ENCODE measurements at places on chromosomes 5 and 9.

DNA sequence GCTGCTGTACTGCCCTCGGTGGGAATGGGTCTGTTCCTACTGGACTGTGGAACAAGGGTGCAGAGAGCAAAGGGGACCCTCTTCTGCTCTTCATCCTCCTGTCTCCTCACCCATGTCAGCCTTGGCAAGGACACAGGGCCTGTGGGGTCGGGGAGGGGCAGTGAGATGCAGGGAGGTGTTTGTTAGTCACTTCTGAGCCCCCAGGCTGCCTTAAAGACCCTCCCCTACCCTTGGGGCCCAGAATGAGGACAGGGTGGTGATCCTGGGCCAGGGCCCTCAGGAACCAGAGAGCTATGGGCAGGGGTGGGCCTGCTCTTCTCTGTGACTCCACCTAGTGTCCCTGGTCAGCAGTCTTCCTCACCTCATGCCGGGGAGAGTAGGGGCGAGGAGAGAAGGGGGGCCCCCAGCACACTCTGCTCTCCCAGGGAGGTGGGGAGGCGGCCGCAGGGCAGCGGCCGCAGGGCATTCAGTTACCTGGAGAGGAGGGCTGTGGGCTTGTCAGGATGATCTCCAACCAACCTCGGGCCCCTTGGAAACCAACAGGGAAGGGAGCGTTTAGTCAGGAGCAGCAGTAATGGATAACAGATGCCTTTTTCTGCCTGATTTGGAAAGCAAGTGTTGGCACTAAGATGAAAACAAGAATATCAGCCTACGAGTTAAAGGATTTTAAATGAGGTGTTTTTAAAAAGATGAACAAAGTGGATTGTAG, 62.0 kb upstream of the GARNL3 start:
- no peaks in the 10 kb centered on the region for H3K4me1 ChIP-seq
- no peak overlapping the region for H3K4me3 ChIP-seq
- H3K27me3 ChIP-seq, result no peaks in the 10 kb centered on the region
- no peaks in the 10 kb centered on the region for H3K36me3 ChIP-seq

- no peak overlapping the region for H3K4me3 ChIP-seq
- no peak for ATAC-seq
- no peak overlapping the region for H3K27ac ChIP-seq
- H3K4me1 ChIP-seq, result no peaks in the 10 kb centered on the region
- H3K27me3 ChIP-seq, result no peaks in the 10 kb centered on the region
Measured at GRCh38 chr5:37557734-37558293, 178.7 kb downstream of the WDR70 start.

- H3K27me3 ChIP-seq, result no peaks in the 10 kb centered on the region
- no peaks in the 10 kb centered on the region for H3K36me3 ChIP-seq
- no peaks in the 10 kb centered on the region for H3K4me1 ChIP-seq
- H3K4me3 ChIP-seq, result no peak overlapping the region
- ATAC-seq, result no peak
Measured at GRCh38 chr9:125867751-125868415, 120.7 kb downstream of the PBX3 start.

DNA sequence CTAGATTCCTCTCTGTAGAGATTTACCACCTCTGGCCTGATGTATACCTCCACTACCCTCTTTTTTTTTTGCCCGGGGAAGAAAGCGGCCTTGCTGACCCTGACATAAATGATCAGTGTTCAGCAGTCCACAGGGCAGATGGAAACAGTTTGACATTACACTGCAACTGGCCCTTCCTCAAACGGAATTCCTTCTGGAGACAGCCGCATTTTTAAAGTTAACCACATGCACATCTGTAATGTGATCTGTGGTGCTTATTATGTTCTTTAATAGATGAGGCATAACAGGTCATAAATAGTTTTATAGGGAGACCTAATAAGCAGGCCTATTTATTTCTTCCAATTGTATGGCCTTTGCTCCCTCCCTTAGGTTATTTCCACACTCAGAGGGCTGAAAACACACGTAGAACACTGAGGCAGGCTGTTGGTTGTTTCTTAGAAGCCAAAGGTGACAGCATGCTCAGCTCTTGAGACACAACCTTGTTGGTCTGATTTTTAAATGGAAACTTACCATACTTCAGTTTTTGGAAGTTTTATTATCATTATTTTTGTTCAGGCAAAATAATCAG, 84.0 kb upstream of the APC start:
- H3K27me3 ChIP-seq, result peaks cover 25% of the 10 kb centered on the region
- no peak overlapping the region for H3K27ac ChIP-seq
- no peaks in the 10 kb centered on the region for H3K36me3 ChIP-seq
- H3K4me1 ChIP-seq, result no peaks in the 10 kb centered on the region
- no peak for ATAC-seq

GRCh38 chr9:136844761-136845464, 2.6 kb downstream of the AJM1 start:
- no peak overlapping the region for H3K27ac ChIP-seq
- H3K27me3 ChIP-seq, result peaks cover 7% of the 10 kb centered on the region
- no peak for ATAC-seq

GRCh38 chr5:598564-598890, 13.6 kb upstream of the CEP72 start:
- no peak for ATAC-seq
- H3K36me3 ChIP-seq, result no peaks in the 10 kb centered on the region
- H3K4me3 ChIP-seq, result no peak overlapping the region
- H3K27ac ChIP-seq, result no peak overlapping the region
- H3K4me1 ChIP-seq, result peaks cover 4% of the 10 kb centered on the region

GRCh38 chr9:112301420-112301819, 32.0 kb downstream of the PTBP3 start:
- peak overlapping the region; percentile 15 for H3K27ac ChIP-seq
- H3K27me3 ChIP-seq, result no peaks in the 10 kb centered on the region
- H3K4me1 ChIP-seq, result peaks cover 34% of the 10 kb centered on the region
- H3K36me3 ChIP-seq, result peaks cover 21% of the 10 kb centered on the region

GRCh38 chr5:7250611-7251010, 145.3 kb upstream of the ADCY2 start:
- no peaks in the 10 kb centered on the region for H3K4me1 ChIP-seq
- no peak for ATAC-seq
- no peaks in the 10 kb centered on the region for H3K36me3 ChIP-seq
- H3K4me3 ChIP-seq, result no peak overlapping the region
- H3K27me3 ChIP-seq, result peaks cover 4% of the 10 kb centered on the region

DNA sequence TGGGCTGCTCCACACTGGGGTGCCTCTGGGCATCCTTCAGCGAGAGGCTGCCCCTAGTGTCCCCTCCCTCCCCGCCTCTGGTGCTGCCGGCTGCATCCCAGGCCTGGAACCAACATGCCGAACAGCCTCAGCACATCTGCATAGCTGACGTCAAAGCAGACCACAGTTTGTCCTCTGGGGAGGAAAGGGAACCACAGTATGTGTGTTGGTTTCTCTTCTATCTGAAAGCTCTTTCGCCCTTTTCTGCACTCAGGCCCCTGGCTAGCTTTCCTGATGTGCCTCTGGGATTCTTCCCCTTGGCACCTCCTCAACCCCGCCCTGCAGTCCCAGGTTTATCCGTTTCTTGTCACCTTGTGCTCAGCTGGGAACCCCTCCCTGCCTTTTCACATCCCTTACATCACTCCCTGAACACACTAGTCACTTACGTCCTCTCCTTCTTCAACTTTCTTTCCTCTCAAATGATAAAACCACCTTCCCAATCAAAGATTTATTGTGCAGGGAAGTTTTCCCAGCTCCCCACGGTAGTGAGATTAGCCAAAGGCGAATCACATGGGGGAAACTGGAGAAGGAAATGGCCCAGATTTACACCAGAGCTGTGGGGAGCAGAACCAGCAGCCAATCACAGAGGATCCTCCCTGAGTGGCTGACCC, 35.5 kb upstream of the B4GALT1 start:
- H3K4me3 ChIP-seq, result peak overlapping the region; percentile 32
- H3K27me3 ChIP-seq, result no peaks in the 10 kb centered on the region
- H3K36me3 ChIP-seq, result no peaks in the 10 kb centered on the region
- peak; percentile 90 for ATAC-seq
- no peaks in the 10 kb centered on the region for H3K4me1 ChIP-seq
- peak overlapping the region; percentile 5 for H3K27ac ChIP-seq

GRCh38 chr9:700365-701282, 140.9 kb upstream of the DMRT1 start:
- H3K36me3 ChIP-seq, result no peaks in the 10 kb centered on the region
- peaks cover 12% of the 10 kb centered on the region for H3K27me3 ChIP-seq
- no peak for ATAC-seq
- no peak overlapping the region for H3K27ac ChIP-seq

GRCh38 chr5:172611913-172612312, 29.1 kb upstream of the NEURL1B start:
- no peak overlapping the region for H3K4me3 ChIP-seq
- no peaks in the 10 kb centered on the region for H3K36me3 ChIP-seq
- H3K4me1 ChIP-seq, result no peaks in the 10 kb centered on the region

- ATAC-seq, result no peak
- no peaks in the 10 kb centered on the region for H3K4me1 ChIP-seq
- H3K4me3 ChIP-seq, result no peak overlapping the region
- H3K36me3 ChIP-seq, result no peaks in the 10 kb centered on the region
- H3K27ac ChIP-seq, result no peak overlapping the region
- no peaks in the 10 kb centered on the region for H3K27me3 ChIP-seq
Measured at GRCh38 chr9:25284365-25284764, 393.9 kb downstream of the TUSC1 start.

GRCh38 chr9:76581731-76582130, 122.7 kb downstream of the GCNT1 start:
- no peak overlapping the region for H3K27ac ChIP-seq
- no peak for ATAC-seq
- peaks cover 8% of the 10 kb centered on the region for H3K27me3 ChIP-seq
- no peak overlapping the region for H3K4me3 ChIP-seq
- H3K4me1 ChIP-seq, result peaks cover 3% of the 10 kb centered on the region
- no peaks in the 10 kb centered on the region for H3K36me3 ChIP-seq

DNA sequence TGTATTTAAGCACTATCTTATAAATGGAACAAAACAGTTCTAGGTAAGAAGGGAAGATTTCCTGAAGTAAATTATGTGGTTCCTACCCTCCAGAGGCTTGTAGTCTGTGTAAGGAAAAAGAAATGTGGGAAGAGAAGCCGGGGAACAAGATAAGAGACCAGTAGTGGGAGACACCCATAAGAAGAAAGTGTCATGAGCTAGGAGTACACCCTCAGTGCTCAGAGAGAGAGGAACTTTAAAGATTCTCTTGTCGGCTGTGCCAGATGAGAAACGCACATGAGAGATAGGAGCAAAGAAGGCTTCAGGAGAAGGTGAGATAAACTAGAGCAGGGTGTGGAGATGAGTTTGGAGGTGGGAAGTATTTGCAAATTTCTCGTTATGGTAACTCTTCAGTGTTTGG, 18.1 kb downstream of the SLC36A1 start:
- H3K4me1 ChIP-seq, result no peaks in the 10 kb centered on the region
- peaks cover 48% of the 10 kb centered on the region for H3K36me3 ChIP-seq
- ATAC-seq, result no peak
- no peak overlapping the region for H3K4me3 ChIP-seq

GRCh38 chr5:112684737-112685136, 52.9 kb upstream of the APC start:
- no peak overlapping the region for H3K27ac ChIP-seq
- no peak overlapping the region for H3K4me3 ChIP-seq
- no peaks in the 10 kb centered on the region for H3K4me1 ChIP-seq
- peaks cover 23% of the 10 kb centered on the region for H3K27me3 ChIP-seq

GRCh38 chr5:1413211-1413610, 32.0 kb downstream of the SLC6A3 start:
- no peaks in the 10 kb centered on the region for H3K36me3 ChIP-seq
- H3K4me3 ChIP-seq, result no peak overlapping the region
- no peak overlapping the region for H3K27ac ChIP-seq
- peaks cover 12% of the 10 kb centered on the region for H3K27me3 ChIP-seq
- H3K4me1 ChIP-seq, result no peaks in the 10 kb centered on the region

GRCh38 chr5:170226129-170226615, 6.6 kb upstream of the C5orf58 start:
- H3K4me3 ChIP-seq, result no peak overlapping the region
- H3K36me3 ChIP-seq, result no peaks in the 10 kb centered on the region

DNA sequence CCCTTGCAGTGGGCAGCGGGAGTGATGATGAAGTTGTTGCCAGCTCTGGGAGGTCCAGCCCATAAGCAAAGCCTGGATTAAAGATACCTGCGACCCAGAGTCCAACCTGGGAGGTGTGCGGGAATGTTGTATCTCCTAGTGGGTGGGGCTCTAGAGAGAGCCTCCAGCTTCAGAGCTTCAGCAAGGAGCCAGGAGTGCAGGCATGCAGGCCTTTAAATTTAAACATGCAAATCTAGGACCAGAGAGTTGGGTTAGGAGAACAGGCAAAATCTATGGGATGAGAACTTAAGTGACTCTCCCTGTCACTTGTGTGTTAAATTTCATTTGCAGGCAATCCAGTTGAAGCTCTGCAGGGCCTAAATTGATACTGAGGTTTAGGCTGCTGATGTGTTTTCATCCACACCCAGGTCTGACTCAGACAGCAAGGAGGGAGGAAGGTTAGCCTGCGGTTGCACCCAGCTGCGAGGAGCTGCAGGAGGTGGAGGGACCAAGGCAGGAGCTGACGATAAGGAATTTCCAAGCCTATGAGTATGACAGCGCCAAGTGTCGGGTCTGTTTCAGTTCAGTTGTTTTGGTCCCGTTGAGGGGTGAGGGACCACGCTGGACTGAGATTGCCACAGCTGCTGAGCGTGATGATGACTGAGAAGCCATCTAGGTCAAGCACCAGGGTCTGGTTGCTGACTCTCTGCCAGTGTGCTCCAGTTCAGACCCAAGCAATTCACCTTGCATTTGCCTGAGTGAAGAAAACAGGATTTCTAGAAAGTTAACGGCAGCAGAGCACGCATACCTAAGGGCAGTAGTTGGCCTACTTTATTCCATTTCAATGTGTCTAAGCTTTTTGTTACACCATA, 243.0 kb downstream of the ICE1 start:
- no peak overlapping the region for H3K4me3 ChIP-seq
- no peaks in the 10 kb centered on the region for H3K4me1 ChIP-seq

- ATAC-seq, result no peak
- no peaks in the 10 kb centered on the region for H3K36me3 ChIP-seq
- H3K4me3 ChIP-seq, result no peak overlapping the region
- no peaks in the 10 kb centered on the region for H3K27me3 ChIP-seq
- H3K4me1 ChIP-seq, result no peaks in the 10 kb centered on the region
- H3K27ac ChIP-seq, result no peak overlapping the region
Measured at GRCh38 chr5:97658116-97658900, 475.3 kb upstream of the RIOK2 start.

GRCh38 chr5:150254774-150255173, 34.8 kb downstream of the CAMK2A start:
- H3K4me1 ChIP-seq, result no peaks in the 10 kb centered on the region
- peaks cover 4% of the 10 kb centered on the region for H3K27me3 ChIP-seq
- no peak for ATAC-seq

DNA sequence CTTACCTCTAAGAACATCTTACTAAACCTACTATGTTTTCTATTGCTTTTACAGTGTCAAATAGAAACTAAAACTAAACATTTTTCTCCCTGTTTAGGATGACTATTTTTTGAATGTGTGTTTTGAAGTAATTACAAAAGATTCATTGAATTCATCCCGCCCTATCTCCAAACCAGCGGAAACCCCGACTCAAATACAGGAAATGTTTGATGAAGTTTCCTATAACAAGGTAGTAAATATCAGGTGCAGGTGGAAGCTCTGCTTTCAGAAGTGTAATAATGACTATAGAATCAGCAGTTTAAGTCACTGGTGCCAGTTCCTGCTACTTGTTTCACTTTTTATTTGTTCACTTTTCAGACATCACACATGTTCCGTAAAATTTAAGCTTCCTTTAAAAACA, 20.0 kb downstream of the ERAP2 start:
- peak; percentile 73 for ATAC-seq
- H3K4me3 ChIP-seq, result peak overlapping the region; percentile 92
- no peaks in the 10 kb centered on the region for H3K27me3 ChIP-seq
- H3K4me1 ChIP-seq, result peaks cover 43% of the 10 kb centered on the region
- H3K36me3 ChIP-seq, result peaks cover 96% of the 10 kb centered on the region

- H3K36me3 ChIP-seq, result peaks cover 4% of the 10 kb centered on the region
- no peak overlapping the region for H3K4me3 ChIP-seq
- no peaks in the 10 kb centered on the region for H3K4me1 ChIP-seq
- H3K27me3 ChIP-seq, result no peaks in the 10 kb centered on the region
Measured at GRCh38 chr5:78908173-78909061, 76.7 kb downstream of the ARSB start.

Measured in activated T-helper 17 cell treated with anti-CD3 and anti-CD28 coated beads, Interleukin-2, amount 50 U/mL, for 72 hours (primary cell).